ENCODE measurements at places on chromosomes 12 and 14. TPM values are rescaled to one million over a fixed set of nuclear protein-coding genes. Genes with fewer than 3 reads are reported as not detected.

Gene PRH2
- not detected for total RNA-seq

Gene POTEG
- total RNA-seq, result not detected

Gene NFATC4
- total RNA-seq, result not detected

Gene ACTN1
- total RNA-seq, result 31.9 TPM

Gene COX8C
- total RNA-seq, result not detected

Gene SIRT4
- total RNA-seq, result 1.8 TPM

Gene TMEM30B
- 0.42 TPM for total RNA-seq

Gene TAS2R13
- 1.0 TPM for total RNA-seq

Gene MANSC1
- total RNA-seq, result 0.25 TPM

Gene PRIMA1
- total RNA-seq, result not detected

Gene TTC9
- 14.8 TPM for total RNA-seq

Gene C1QL4
- total RNA-seq, result not detected

Gene ZBTB25
- 31.2 TPM for total RNA-seq

Gene SMCO3
- not detected for total RNA-seq

Gene SLC41A2
- 2.1 TPM for total RNA-seq

Gene HCAR2
- total RNA-seq, result not detected

All from activated CD4-positive, alpha-beta T cell treated with anti-CD3 and anti-CD28 coated beads, Interleukin-2, amount 10 ng/mL, durations not matched to agents 7 days and 5 days (primary cell).